ENCODE measurements at places on chromosomes 11 and 22.

DNA sequence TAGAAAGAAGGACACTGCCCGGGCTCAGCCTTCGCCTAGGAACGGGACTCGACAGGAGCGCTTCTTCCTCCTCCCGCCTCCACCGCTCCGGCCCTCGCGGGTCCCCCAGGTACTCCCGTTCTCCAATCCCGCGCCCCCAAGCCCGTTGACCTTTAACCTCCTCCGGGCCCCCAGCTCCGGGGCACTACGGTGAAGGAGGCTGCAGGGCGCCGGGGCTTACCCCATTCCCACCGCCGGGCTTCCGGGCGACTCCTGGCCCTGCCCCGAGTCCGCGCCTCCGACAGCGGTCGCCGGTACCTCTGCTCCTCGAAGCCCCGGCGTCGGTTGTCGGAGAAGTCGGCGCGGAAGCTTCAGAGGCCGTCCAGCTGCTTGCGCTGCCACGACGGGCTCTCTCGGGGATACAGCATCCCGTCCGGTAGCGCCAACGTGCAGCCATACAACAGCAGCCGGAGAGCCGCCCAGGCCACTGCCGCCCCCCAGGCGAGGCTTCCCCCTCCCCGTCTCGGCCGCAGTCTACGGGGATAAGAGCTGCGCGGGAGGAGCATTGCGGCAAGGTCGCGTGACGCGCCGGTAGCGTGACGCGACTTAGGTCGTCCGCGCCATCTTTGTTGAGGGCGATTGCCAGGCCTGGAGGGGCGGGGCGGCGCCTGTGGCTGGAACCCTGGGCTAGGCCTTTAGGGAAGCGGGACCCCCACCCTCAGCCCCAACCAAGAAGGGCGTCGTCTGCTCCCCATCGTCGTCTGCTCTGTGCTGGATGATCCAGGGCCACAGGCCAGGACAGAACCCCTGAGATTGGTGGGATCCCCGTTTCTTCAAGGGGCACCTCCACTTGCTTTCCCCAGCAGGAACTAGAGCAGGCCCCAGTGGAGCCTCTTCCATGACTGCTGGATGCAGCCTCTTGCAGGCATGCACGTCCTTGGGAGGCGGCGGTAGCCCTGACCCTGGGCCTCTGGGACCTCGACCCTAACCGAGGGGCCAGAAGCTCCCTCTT lies 26.3 kb downstream of the RGL4 start:
- peak; percentile 83 for DNase-seq

GRCh38 chr11:67345247-67345919 lies 8.0 kb downstream of the POLD4 start:
- no peak for DNase-seq

DNA sequence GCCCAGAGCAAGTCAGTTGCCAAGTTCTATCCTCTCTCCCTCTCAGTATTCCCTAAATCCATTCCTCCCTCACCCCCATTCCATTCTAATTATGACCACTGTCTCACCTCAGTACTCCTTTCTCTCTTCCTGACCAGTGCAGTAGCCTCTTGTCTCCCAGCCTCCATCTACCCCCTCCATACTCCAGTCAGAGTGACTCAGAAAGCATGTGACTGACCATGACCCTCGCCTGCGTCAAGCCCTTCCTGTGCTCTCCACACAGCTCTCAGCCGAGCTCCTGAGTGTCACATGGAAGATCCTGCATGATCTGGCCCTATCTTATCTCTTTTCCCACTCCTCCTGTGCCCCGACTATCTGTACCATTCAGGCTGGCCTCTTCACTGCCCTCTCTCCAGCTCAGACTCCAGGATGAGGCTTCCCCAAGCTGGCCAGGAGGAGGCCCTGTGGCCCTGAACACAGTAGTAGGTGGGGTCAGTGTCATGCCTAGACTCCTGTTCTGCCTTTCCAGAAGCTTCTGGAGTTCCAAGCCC lies 42.6 kb downstream of the NEU3 start:
- DNase-seq, result peak; percentile 91

- DNase-seq, result no peak
Measured at GRCh38 chr11:118841469-118842242, 42.0 kb upstream of the CXCR5 start.

- peak; percentile 37 for DNase-seq
Measured at GRCh38 chr11:61293867-61294716, 1.0 kb downstream of the VWCE start.

- peak; percentile 90 for DNase-seq
Measured at GRCh38 chr11:77596626-77597025, 6.9 kb downstream of the AQP11 start.

- no peak for DNase-seq
Measured at GRCh38 chr11:47253660-47254059, 4.1 kb upstream of the NR1H3 start.

DNA sequence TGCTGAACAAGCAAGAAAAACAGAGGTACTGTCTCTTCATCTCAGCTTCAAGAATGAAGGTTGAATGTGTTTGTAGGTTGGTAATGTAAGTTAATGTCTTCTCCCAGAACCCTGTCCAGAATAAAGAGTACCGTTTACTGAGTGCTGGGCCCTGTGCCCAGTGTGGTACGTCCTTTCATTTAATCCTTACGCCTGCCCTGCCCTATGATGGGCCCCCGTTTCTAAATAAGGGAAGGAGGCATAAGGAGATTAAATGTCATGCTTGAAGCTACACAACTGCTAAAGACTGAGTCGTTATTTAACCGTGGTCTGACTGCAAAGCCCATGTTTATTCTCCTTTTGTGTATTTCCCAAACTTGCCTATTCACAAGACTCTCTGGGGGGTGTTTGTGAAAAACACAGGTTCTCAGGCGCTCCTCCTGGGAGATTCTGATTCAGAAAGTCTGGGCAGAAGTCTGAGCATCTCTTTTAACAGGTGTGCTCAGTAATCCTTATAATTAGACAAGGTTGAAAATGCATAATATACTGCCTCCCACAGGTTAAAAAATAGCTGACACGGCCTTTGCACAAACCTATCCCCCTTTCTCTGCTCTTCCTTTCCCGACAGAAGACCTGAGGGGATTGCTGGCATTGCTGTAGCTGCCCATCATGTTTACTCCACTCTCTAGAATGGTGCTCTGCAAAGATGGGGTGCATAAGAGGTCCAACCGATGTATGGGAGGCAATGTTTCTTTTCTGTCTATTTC lies 56.3 kb upstream of the ZBTB44 start:
- DNase-seq, result no peak

- DNase-seq, result peak; percentile 52
Measured at GRCh38 chr11:34890812-34891211, 25.4 kb downstream of the APIP start.
